Endothelial cell (in vitro differentiated cells): ENCODE measurements at places on chromosomes 7 and 10.

DNA sequence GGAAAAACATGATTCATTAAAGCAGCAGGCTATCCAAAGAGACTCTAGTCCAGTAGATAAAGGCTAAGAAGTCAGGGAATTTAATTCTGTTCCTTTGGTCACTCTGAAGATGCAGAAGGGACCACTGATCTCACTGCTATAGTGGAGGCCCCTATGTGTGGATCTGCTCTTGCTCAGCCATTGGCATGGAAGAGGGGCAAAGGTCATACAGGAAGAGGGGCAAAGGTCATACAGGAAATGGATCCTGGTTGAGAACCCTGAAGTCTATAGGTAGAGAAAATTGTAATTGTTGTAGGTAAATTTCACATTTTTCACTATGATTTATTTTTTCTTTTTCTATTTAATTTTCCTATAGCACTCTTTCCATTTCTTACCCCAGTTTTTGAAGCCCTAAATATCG lies 21.6 kb downstream of the OR2AE1 start:
- H3K27ac ChIP-seq: no peak overlapping the region
- no peak for DNase-seq
- no peaks in the 10 kb centered on the region for H3K36me3 ChIP-seq
- H3K27me3 ChIP-seq: no peaks in the 10 kb centered on the region
- no peak overlapping the region for H3K4me3 ChIP-seq
- peaks cover 6% of the 10 kb centered on the region for H3K4me1 ChIP-seq

DNA sequence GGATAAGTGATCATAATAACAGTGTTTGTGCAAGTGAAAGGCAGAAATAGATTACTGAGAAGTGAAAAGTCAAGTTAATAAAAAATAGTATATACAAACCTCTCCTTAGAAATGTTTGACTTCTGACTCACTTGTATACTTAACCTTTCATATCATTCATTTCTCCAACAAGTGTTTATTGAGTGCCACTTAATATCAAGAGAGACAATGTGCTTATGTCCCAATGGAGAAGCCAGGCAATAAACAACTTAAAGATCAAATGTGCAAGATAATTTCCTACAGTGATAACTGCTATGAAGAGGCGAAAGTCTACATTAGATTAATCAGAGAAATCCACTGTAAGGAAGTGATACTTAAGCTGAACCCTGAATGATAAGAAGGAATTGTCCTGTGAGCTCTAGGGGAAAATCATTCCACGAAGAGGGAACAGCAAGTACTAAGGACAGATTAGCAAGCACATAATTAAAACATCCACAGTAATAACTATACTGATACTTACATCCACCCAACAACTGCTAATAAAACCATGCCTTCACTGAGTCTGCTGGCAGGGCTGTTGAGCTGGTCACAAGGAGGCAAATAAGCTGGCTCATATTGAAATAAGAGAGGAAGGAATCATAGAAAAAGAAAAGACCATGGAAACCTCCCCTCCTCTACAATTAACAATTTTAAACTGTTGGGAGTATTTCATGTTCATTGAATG lies 203.5 kb downstream of the CTNNA3 start:
- DNase-seq: no peak
- H3K36me3 ChIP-seq: no peaks in the 10 kb centered on the region
- H3K4me1 ChIP-seq: no peaks in the 10 kb centered on the region
- no peak overlapping the region for H3K27ac ChIP-seq
- H3K4me3 ChIP-seq: no peak overlapping the region
- H3K27me3 ChIP-seq: peaks cover 2% of the 10 kb centered on the region

- H3K27ac ChIP-seq: no peak overlapping the region
- no peaks in the 10 kb centered on the region for H3K4me1 ChIP-seq
- no peaks in the 10 kb centered on the region for H3K36me3 ChIP-seq
These were observed 41.1 kb downstream of the FAM20C start for GRCh38 chr7:233249-234035.

DNA sequence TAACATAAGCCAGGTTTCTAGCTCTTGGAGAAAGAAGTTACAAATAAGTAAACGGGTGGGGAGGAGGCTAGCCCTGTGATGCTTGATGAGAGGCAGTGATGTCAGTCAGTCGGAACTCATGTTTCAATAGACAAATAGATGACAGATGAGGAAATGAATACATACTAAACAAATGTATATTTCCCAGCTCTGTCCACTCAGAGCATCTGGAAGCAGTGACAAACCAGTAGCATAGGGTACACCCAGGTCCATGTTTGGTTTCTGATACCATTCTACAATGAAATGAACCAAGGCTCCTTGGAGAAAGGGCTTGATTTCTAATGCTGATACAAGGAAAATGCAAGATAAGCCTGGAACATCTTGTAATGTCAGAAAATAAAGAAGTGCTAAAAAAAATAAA lies 30.6 kb downstream of the PODXL start:
- H3K36me3 ChIP-seq: peaks cover 5% of the 10 kb centered on the region
- DNase-seq: no peak
- H3K27ac ChIP-seq: peak overlapping the region; percentile 6
- H3K4me1 ChIP-seq: peaks cover 68% of the 10 kb centered on the region

DNA sequence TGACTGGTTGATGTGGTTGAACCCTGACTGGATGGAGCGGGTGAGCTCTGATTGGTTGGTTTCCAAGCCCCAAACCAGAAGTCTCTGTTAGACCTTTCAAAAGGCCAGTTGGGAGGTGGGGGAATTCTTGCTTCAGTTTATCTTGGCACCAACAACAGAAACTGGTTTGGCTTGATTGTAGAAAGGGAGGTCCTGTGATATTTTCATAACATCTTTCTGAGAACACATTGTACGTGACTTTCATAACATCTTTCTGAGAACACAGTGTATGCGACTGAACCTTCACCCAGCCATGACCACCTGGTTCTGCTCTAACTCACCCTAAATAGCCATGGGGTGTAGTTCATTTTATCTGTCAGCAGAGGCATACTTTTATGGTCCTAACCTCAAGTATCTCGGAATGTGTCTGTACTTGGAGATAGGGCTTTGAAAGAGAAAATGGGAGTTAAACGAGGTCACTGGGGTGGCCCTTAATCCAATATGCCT lies 88.3 kb downstream of the GALNT17 start:
- H3K4me1 ChIP-seq: no peaks in the 10 kb centered on the region
- H3K27me3 ChIP-seq: no peaks in the 10 kb centered on the region
- no peak for DNase-seq
- peaks cover 4% of the 10 kb centered on the region for H3K36me3 ChIP-seq
- no peak overlapping the region for H3K27ac ChIP-seq

DNA sequence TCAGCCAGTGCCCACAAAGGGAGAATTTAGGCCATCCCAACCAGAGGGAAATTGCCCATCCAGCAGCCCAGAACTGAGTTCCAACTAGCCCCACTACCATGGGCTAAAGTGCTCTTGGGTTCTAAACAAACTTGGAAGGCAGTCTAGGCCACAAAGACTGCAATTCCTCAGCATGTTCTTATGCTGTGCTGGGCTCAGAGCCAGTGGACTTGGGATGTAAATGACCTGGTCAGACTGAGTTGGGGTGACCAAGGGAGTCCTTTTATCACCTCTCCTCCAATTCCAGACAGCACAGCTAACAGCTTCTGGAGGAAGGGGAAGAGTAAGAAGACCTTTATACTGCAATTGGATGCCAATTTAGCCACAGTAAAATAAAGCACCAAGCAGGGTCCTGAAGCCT lies 607.2 kb upstream of the KCND2 start:
- peaks cover 1% of the 10 kb centered on the region for H3K27me3 ChIP-seq
- no peak overlapping the region for H3K4me3 ChIP-seq
- H3K27ac ChIP-seq: no peak overlapping the region
- no peaks in the 10 kb centered on the region for H3K36me3 ChIP-seq

DNA sequence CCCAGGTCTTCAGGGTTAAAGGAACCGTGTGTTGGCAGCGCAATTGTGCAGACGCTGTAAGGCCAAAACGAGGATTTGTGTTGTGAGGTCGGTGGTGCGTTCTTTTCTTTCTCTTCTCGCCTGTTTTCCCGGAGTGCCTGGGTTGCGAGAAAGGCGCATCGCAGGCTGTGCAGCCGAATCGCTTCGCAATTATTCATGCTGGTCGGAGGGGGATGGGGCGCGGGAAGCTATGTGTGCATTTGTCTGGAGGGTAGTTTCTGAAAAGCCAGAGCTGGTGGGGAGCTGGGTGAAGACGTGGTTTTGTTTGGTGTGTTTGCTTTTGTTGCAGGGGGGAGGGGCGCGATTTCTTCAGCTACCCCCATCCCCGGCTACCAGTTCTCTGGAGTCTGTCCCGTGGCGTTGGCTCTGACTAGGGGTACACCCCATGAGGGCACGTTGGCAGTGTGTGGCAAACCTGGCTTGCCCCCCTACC lies 2.1 kb downstream of the MXI1 start:
- H3K4me3 ChIP-seq: peak overlapping the region; percentile 95
- H3K36me3 ChIP-seq: peaks cover 9% of the 10 kb centered on the region
- H3K27ac ChIP-seq: no peak overlapping the region
- peak; percentile 42 for DNase-seq
- peaks cover 23% of the 10 kb centered on the region for H3K27me3 ChIP-seq

GRCh38 chr7:102272075-102272916 lies 14.4 kb upstream of the SH2B2 start:
- H3K4me3 ChIP-seq: no peak overlapping the region
- H3K27ac ChIP-seq: no peak overlapping the region
- no peaks in the 10 kb centered on the region for H3K4me1 ChIP-seq

GRCh38 chr7:44971188-44971901 lies 7.5 kb downstream of the MYO1G start:
- peaks cover 6% of the 10 kb centered on the region for H3K4me1 ChIP-seq
- no peak overlapping the region for H3K4me3 ChIP-seq
- H3K27ac ChIP-seq: no peak overlapping the region
- DNase-seq: no peak
- peaks cover 3% of the 10 kb centered on the region for H3K36me3 ChIP-seq

- H3K27me3 ChIP-seq: peaks cover 10% of the 10 kb centered on the region
- no peak overlapping the region for H3K4me3 ChIP-seq
- DNase-seq: no peak
- peaks cover 24% of the 10 kb centered on the region for H3K4me1 ChIP-seq
These were observed 47.5 kb upstream of the PODXL start for GRCh38 chr7:131603932-131604331.

GRCh38 chr7:29255906-29256692 lies 61.5 kb downstream of the CHN2 start:
- no peak overlapping the region for H3K27ac ChIP-seq
- no peaks in the 10 kb centered on the region for H3K36me3 ChIP-seq
- H3K4me1 ChIP-seq: no peaks in the 10 kb centered on the region
- H3K27me3 ChIP-seq: peaks cover 5% of the 10 kb centered on the region
- DNase-seq: no peak

DNA sequence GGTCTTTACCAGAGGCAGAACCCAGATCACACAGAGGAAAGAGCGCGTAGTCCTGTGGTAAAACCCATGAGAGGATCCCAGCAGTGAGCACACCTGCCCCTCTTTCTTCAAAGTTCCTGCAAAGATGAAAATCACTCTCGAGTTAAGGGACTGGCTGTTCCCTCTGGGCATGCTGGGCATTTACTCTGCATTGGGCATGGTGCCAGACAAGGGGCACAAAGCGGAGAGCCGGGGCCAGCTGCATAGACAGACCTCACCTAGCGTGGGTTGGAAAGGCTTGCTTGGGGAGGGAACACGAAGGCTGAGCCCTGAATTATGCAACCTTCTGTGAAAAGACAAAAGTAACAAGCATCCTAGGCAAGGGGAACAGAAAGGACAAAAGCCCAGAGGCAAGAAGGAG lies 120.0 kb upstream of the TCERG1L start:
- H3K4me1 ChIP-seq: no peaks in the 10 kb centered on the region
- no peak for DNase-seq
- H3K4me3 ChIP-seq: no peak overlapping the region
- H3K27ac ChIP-seq: no peak overlapping the region
- peaks cover 12% of the 10 kb centered on the region for H3K36me3 ChIP-seq
- H3K27me3 ChIP-seq: peaks cover 7% of the 10 kb centered on the region

DNA sequence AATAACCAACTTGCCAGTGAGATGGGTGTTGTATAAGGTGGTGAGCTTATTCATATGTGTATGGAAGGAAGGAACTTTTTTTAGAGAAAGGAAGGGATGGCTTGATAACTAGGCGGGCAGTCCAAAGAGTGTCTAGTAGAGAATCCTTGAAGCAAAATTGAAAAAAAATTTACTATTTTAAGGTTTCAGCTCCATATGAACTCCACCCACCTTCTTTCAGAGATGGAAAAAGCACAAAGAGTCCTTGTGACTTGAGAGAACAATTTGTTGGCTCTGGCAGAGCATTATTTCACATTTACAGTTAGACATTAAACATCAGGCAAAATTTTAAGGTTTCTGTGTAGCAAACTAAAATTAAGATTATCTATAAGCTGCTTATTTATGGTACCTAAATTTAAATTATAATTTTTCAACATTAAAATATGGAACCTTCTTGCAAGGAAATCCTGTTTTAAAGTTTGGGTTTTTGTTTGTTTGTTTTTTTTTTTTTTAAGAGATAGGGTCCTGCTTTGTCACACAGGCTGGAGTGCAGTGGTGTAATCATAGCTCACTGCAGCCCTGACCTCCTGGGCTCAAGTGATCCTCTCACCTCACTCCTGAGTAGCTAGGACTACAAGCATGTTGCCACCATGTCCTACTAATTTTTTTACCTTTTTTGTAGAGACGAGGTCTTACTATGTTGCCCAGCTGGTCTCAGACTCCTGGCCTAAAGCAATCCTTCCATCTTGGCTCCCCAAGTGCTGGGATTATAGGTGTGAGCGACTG lies 12.2 kb downstream of the PTPN12 start:
- H3K4me1 ChIP-seq: peaks cover 62% of the 10 kb centered on the region
- peaks cover 4% of the 10 kb centered on the region for H3K36me3 ChIP-seq
- no peak for DNase-seq
- no peaks in the 10 kb centered on the region for H3K27me3 ChIP-seq
- no peak overlapping the region for H3K27ac ChIP-seq
- no peak overlapping the region for H3K4me3 ChIP-seq

DNA sequence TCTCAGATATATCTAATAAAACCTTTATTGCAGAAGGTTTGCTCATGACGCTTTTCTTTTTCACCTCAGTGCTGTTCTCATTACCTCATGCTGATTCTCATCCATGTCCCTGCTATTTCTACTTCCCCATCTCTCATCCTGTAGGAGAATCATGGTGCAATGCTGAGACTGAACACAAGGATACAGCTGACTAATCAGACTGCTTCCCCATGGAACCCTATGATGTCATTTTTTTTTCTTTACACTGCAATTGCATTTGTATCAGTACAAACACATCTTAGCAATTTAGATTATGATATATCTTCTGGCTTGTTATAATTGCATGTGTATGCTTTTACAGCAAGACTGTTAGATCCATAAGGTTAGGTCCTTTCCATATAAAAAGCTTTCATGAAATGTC lies 93.7 kb downstream of the SEMA3A start:
- H3K4me1 ChIP-seq: no peaks in the 10 kb centered on the region
- no peaks in the 10 kb centered on the region for H3K27me3 ChIP-seq
- no peak for DNase-seq
- no peak overlapping the region for H3K4me3 ChIP-seq

GRCh38 chr10:51244748-51245490 lies 170.6 kb downstream of the PRKG1 start:
- H3K27ac ChIP-seq: no peak overlapping the region
- no peaks in the 10 kb centered on the region for H3K27me3 ChIP-seq
- no peak overlapping the region for H3K4me3 ChIP-seq
- no peaks in the 10 kb centered on the region for H3K36me3 ChIP-seq
- H3K4me1 ChIP-seq: peaks cover 12% of the 10 kb centered on the region
